SK-N-DZ (cell line): ENCODE measurements at places on chromosomes 11 and 22.

DNA sequence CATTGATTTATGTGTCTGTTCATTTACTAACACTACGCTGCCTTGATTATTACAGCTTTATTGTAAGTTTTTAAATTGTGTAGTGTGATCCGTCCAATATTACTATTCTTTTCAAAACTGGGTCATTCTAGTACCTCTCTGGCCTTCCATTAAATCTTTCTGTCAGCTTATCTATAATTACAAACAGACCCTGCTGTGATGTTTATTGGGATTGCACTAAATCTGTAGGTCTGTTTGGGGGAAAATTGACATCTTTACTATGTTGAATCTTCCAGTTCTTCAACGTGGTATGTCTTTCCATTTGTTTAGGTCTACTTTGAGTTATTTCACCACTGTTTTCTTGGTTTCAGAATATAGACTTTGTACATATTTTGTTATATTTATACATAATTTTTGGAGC lies 15.6 kb downstream of the CABIN1 start:
- DNase-seq = peak; percentile 55

- no peak for DNase-seq
Measured at GRCh38 chr11:132576706-132577105, 955.6 kb downstream of the OPCML start.

- DNase-seq = no peak
Measured at GRCh38 chr11:35160246-35160824, 21.4 kb downstream of the CD44 start.

GRCh38 chr22:38270091-38270992 lies 2.5 kb downstream of the TMEM184B start:
- no peak for DNase-seq

DNA sequence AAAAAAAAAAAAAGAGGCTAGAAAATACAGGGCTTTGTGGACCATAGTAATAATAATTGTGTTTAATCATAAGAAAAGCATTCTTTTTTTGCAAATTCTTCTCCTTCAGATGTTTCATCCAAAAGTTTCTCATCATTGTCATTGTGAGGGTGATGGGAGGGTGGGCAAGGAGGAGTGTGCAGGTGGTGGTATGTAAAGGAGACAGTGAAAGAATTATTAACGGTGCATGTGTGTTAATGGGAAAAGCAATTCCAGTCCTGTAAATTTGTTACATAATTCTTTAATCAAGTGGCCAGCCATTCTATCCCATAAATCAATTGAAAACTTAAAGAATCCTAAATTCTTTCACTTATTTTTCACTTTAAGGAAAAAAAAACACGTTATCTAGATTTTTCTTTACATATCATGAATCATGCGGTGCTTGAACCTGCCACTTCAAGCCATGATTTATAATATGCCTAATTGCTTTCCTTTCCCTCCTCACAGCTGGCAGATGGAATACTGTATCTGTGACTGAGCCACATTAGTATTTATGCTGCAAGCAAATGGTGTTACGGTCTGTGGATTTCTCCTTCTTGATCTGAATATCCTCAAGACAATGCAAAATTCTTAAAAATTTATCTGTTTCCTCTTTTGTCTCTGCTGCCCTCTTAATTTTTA lies 318.5 kb downstream of the JRKL start:
- no peak for DNase-seq

DNA sequence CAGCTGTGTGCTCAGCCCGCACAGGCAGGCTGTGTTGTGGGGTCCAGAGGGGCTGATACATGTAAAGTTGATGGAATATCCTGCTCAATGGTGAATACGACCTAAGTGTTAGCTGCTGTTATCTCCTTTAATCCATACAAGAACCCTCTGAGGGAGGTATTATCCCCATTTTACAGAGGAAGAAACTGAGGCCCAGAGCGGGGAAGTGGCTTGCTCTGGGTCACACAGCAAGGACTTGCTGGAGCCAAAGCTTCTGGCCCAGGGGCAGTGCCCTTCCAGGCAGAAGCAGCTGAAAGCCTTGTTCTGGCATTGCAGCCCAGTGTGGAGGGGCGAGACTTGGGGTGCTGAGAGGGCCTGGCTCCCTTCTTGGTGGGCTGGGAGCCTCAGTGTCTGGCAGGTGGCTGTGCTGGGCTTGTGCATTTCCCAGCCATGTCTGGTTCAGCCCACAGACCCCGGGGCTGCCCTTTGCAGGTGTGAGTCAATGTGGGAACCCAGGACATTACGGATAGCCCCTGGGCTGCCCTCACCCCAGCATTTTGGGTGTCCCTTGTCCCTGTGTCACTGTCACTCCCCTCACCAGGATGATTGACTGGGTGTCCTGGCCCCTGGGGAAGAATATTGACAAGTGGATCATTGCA lies 10.4 kb downstream of the USP35 start:
- DNase-seq = no peak

DNA sequence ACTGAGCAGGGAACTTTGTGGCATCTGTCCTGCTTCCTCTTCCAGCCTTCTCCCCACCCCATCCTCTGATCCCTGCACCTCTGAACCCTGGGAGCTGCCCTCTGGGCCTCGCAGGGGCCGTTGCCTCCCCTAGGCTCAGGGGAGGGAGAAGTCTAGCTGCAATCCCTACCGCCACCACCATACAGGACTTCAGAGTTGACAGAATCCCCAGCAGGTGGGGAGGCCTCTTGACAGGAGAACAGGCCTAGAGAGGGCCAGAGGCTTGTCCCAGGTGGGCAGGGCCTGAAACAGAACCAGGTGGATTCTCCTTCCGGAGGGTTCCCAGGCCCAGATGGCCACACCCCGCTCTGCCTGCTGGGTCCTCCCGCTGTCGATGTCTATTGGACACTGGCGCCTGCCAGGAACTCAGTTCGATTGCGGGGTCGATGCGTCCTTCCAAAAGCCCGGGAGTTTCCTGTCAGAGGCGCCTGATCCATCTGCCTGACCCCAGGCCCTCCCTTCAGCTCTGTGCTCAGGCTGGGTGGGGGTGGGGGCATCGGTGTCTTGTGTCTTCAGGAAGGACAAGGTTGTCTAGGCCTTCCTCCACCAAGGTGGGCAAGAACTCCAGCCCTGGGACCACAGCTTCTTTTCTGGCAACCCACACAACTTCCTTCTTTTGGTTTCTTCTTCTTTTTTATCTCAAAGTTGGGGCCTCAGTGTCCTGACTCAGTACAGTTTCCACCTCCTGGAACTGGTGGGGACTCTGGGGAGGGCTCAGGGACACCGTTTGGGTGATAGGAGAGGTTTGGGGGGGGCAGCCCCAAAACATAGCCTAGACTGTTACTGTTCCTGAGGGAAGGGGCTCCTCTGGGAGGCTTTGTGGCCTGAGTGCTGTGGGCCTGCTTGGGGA lies 6.4 kb downstream of the STARD10 start:
- peak; percentile 49 for DNase-seq

DNA sequence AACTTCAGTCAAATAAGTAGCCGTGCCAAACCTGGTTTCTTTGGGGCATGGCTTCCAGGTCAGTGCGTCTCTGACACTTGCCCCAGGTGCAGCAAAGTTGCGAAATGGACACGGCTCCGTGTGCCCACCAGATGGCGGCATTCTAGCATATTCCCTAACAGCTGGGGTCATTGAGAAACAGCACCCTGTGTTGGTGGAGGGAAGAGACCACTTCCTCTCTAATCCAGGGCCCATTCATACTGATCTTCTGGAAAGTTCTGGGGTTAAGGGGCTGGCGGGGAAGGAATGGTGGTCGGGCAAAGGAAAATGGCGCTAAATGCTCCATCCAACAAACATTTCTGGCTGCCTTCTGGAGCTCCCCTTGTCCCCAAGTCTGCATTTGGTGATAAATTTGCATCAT lies 141.2 kb upstream of the TIMP3 start:
- peak; percentile 67 for DNase-seq

DNA sequence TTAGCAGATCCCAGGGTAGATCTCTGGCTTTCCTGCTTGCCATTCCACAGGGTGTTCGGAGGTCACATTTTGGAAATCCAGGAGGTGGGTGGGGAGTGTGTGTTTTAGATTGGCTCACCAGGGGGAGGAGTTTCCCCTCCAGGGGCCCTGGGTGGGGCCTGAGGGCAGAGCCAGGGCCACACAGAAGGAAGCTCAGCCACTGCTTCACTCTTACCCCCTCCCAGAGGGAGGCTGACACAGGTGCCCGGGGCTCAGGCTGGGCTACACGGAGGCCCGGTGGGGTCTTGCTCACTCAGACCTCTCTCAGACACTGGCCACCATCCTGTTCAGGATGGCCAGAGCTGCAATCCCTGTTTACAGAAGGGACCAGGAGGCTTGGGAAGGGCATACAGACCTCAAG lies 2.5 kb downstream of the WNT7B start:
- DNase-seq = no peak

- DNase-seq = no peak
Measured at GRCh38 chr11:91761406-91762025, 463.1 kb upstream of the FAT3 start.

DNA sequence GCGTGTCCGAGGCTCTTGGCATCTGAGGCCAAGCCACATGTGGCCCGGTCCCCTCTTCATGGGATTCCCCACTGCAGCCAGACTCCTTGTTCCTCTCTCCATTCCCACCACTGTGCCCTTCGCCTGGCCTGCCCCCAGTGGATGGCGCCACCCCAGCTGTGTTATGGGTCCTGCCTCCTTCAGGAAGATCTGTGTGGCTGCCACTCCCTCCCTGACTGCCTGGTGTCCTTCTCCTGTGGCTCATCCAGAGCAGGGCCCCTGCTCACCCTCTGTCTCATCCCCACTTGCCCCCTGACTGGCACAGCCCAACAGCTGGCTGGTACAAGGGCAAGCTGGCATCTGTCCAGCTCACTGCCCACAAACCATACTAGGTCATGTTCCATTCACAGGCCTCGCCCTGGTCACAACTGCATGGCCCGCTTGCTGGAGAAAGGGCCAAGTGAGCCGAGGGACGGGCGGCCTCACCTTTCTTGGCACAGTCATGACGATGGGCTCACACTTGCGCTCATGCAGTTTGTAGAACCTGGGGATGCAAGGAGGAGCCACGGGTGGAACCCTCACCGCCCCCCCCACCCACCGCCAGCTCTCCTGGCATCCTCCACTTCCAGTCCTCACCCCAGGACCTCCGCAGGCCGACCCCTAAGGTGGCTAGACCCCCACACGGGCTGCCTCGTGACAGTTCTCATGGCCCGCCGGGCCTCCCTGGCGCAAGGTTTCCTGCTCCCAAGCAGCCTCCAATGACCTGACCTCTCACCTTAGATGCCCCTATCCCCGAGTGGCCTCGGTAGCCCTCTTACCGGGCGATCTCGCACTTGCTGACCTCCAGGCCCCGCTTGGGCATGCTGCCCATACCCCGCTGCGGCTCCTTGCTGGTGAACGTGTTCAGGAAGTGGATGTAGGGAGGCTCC lies 2.1 kb upstream of the PTPRCAP start:
- DNase-seq = no peak

DNA sequence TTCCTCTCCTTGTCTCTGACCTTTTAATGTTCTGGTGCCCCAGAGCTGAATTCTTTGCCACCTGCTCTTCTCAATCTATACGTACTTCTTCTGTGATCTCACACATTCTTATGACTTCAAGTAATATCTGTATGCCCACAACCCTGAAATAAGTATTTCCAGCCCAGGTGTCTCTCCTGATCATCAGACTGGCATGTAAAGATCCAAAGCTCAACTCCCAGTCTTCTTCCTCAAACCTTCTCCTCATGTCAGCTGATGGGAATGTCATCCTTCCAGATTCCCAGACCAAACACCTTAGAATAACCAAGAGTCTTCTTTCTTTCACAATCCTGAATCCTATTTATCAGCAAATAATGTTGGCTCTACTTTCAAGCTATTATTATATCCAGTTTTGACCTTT lies 9.3 kb downstream of the MS4A3 start:
- no peak for DNase-seq

GRCh38 chr11:111840143-111840542 lies 31.2 kb downstream of the ALG9 start:
- DNase-seq = no peak

DNA sequence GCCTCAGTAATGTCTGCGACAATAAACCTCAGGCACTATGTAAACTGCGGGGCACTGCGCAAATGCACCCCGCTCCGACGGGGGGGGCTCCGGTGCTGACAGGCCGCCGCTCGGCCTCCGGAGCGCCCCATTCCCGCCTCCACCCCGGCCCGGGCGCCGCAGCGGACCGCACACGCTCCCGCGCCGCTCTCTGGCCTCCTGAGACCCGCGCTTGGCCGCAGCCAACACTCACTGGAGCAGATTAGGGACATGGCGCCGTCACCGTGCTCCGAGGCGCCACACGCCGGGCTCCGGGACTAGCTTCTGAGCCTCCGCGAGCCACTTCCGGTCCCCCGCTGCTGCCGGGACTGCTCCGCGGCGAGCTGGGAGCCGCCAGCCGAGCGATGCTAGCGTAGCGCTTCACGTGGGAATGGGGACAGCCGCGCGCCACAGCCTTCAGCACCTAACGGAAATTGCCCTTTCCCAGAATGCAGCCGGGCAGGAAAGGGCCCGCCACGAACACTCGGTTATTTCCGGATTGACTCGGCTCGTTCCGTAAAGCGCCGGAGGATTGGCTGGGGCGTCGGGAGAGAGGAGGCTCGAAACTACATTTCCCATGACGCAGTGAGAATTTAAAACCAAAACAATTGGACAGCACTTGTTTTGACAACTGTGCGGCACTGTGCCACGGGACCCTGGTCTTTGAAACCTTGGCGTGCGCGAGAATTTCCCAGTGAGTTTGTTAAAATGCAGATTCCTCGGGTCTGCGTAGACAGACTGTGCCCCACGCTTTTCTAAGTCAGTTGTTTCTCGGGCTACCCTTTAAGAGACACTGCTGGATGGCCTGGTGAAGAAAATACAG lies at the start of gene PRPF19:
TSS of gene PRPF19 (minus strand) at position 454 of the 841 bp plus-strand sequence. CDS start at position 251, 203 bp downstream.
- peak; percentile 96 for DNase-seq

DNA sequence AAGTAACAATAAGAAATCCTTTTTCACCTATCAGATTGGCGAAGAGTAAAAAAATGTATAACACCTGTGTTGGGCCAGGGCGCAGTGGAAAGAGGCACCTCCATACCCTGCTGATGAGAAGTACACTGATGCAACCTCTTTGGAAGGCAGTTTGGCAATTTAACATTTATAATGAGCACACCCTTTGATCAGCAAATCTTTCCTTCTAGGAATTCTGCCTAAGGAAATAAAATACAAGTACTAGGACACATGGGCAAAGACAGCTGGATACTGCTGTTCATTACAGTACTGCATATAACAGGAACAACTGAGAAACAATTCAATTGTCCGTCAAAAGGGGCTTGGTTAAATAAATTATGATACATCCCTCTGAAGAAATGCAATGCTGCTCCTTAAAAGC lies 110.1 kb downstream of the RPL27A start:
- DNase-seq = no peak

- no peak for DNase-seq
Measured at GRCh38 chr11:60367009-60367408, 11.3 kb upstream of the MS4A7 start.

- no peak for DNase-seq
Measured at GRCh38 chr11:122207921-122208764, 92.1 kb upstream of the BLID start.
